Activated naive CD8-positive, alpha-beta T cell treated with anti-CD3 and anti-CD28 coated beads, Interleukin-2, amount 10 ng/mL, durations not matched to agents 7 days and 5 days (primary cell): ENCODE measurements at places on chromosomes 6 and 20. TPM values are rescaled to one million over a fixed set of nuclear protein-coding genes. Genes with fewer than 3 reads are reported as not detected.

PPP1R16B gene
- total RNA-seq = 73.4 TPM

ADGRF4 gene
- not detected for total RNA-seq

DDAH2 gene
- total RNA-seq = 29.1 TPM

DUSP15 gene
- total RNA-seq = not detected

PAK1IP1 gene
- 11.1 TPM for total RNA-seq

BPI gene
- total RNA-seq = not detected

PTPRA gene
- total RNA-seq = 68.1 TPM

PKHD1 gene
- total RNA-seq = not detected

BANF2 gene
- not detected for total RNA-seq

GRIK2 gene
- 0.14 TPM for total RNA-seq

PBOV1 gene
- total RNA-seq = not detected
